Sciatic nerve (tissue), 2 donors: ENCODE measurements at places on chromosomes 12 and 14.

GRCh38 chr12:87929346-87929745 is 99.9 kb downstream of the C12orf50 start:
- DNase-seq = no peak

GRCh38 chr12:95326445-95326844 is 108.8 kb downstream of the VEZT start:
- DNase-seq = no peak

DNA sequence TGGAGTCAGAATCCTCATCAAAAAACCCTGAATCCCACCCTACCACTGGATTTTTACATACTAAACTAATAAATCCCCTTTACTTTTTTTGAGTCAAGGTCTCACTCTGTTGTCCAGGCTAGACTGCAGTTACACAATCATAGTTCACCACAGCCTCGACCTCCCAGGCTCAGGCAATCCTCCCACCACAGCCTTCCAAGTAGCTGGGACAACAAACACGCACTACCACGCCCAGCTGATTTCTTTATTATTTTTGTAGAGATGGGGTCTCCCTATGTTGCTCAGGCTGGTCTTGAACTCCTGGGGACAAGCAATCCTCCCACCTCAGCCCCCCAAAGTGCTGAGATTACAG is 24.3 kb downstream of the SPTSSA start:
- DNase-seq = no peak

DNA sequence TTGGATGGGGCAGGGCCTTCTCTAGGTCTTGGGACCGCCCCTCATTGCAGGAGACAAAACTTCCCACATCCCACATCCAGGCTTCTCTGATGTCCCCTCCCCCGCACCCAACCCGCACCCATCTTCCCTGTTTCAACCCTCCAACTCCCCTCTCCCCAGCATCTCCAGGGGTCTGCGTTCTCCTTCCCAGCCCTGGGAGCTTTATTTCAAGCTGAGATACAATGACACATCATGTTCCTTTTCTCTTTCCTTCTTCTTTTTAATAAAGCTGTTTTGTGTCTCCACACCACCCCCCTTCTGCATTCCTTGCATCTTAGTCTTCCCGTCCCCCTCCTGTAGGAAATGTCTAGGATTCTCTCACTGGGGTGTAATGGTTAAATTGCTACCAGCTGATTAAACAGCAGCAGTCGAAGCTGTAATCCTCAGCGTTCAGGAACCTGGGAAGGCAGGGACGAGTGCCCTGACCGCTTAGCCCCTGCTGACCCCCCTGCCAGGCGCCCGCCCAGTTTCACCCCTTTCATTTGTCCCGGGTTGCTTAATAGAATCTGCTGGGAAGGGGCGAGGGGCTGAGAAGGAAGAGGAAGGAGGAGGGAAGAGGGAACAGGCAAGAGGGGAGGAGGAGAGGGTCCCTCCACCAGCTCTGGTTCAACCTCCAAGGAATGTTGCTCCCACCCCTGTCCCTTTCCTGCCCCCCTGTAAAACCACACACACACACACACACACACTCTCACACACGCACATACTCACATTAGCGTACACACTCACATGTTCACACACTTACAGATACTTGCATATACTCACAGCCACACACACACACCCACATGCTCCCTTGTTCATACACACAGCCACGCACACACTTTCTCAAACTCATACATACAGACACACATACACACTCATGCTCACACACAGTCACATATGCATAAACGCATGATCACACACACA is 104.5 kb upstream of the MED13L start:
- no peak for DNase-seq

- DNase-seq = peak; percentile 86
Measured at GRCh38 chr14:21024585-21025370, at the start of gene NDRG2. NDRG2 (minus strand) TSS chr14:21025061; CDS start chr14:21023315, 1,746 bp downstream.

DNA sequence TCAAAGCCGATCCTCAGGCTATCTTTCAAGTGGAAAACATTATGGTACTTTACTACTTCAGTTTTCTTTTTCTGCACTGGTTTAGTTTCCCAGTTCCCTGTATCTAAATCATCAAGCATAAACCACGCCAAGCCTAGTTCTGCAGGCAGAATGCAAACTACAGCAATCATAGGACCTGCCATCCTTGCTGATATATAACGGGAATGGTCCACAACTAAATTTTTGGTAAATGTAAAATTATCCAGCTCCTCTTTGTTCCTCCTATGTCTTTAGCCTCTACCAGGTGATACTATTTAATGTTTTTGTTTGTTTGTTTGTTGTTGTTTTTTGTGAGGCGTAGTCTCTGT is 19.3 kb upstream of the PALS1 start:
- DNase-seq = no peak

DNA sequence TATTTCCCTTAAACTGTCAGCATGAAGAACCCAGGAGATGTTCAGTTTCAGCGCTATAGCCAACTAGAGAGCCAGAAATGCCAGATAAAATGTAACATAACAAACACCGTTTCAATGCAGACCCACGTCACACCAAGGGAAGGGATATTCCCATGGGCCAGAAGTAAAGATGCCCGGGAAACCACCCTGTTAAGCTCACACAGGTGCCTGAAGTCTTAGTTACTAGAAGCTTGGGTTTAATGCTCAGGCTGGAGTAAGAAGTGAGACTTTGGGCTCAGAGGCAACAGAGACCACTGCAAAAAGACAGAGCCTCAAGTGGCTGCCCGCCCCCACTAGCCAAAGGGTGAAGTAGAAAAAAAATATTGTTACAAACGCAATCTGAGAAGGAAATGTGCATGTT is 52.3 kb downstream of the SYNE3 start:
- DNase-seq = no peak

DNA sequence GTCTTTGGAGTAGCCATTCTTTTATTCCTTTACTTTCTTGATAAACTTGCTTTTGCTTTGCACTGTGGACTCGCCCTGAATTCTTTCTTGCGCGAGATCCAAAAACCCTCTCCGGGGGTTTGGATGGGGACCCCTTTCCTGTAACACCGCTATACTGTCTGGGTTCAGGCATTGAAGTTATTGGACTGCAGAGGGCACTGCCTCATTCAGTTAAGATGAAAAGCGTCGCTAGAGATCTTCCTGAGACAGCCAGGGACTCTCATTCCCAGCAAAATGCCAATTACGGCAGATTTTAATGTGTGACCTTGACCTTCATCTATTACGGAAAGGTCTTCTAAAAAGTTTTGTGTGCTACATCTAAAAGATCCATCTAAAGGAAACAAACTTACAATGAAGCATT is 17.3 kb upstream of the RIMKLB start:
- DNase-seq = no peak

DNA sequence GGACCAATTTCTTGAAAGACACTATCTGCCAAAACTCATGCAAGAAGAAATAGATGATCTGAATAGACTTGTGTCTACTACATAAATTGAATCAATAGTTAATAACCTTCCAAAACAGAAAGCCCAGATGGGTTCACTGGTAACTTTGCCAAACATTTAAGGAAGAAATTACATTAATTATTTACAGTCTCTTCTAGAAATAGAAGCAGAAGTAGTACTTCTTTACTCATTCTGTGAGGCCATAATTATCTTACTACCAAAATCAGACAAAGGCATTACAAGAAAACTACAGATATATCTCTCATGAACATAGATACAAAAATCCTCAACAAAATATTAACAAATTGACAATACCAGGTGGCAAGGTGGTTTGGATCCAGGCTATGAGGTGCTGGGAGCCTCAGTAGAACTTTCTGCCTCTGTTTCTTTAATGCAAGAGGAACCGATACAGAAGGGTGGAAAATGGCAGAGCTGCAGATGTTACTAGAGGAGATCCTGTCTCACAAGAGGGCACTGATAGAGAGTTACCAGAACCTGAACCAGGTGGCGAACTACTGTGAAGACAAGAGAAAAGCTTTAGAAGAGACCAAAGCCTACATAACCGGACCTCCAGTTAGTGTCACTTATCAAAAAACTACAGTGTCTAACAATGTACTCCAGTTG is 33.7 kb upstream of the KTN1 start:
- no peak for DNase-seq

DNA sequence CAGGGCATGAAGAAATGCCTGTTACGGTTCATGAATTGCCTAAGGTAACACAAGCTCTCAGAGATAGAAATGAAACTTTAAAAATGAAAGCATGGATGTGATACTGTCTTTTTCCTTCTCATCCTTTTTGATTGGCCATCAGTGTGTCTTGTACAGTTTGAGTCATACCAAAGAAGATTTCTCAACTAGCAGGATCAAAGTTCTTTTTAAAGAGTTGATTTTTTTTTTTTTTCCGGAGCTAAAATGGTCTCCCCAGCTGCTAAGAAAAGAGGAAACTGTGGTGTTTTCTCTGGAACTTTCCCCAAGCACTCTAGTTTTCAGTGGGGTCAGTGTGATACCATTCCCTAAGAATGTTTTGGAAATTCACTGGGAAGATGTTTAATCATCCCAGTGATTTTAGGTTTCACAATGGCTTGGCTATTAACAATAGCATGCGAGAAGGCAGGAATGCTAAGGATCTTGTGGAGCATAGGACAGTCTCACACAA is 105.0 kb downstream of the ETNK1 start:
- no peak for DNase-seq

- DNase-seq = no peak
Measured at GRCh38 chr12:117967512-117967911, 1.3 kb downstream of the KSR2 start.

- DNase-seq = no peak
Measured at GRCh38 chr12:101767537-101767936, 28.3 kb upstream of the SYCP3 start.

GRCh38 chr12:108589028-108589839 is 8.7 kb downstream of the TMEM119 start:
- DNase-seq = no peak

- peak; percentile 78 for DNase-seq
Measured at GRCh38 chr12:7130701-7131501, 730 bp downstream of the CLSTN3 start.

GRCh38 chr12:2722806-2723205 is 72.0 kb upstream of the FKBP4 start:
- no peak for DNase-seq
